Stimulated activated CD4-positive, alpha-beta T cell treated with anti-CD3 and anti-CD28 coated beads, Interleukin-1b, Interleukin-23, amount 100 ng/mL, for 48 hours (primary cell): ENCODE measurements at places on chromosomes 1 and 21.

DNA sequence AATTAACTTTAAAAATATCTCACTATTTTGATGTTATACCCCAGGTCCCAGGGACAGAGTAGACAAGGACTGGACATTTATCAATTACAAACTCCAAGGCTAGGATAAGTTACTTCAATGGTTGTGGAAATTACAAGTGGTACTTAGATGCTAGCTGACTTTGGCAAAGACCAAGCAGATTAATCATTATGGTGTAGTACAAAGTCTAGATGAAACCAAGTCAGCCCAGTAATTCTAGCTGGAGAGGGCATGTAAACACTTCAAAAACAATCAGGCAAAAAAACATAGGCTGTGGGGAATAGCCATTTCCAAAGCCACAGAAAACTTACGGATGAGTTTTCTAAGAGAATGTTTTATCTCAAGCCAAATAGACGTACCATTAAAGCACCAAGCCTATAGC is 124.5 kb downstream of the TSEN15 start:
- DNase-seq = no peak

GRCh38 chr21:16418642-16419041 is 688.9 kb downstream of the USP25 start:
- DNase-seq = no peak

- DNase-seq = no peak
These were observed 31.0 kb upstream of the MTMR11 start for GRCh38 chr1:149967646-149968045.

DNA sequence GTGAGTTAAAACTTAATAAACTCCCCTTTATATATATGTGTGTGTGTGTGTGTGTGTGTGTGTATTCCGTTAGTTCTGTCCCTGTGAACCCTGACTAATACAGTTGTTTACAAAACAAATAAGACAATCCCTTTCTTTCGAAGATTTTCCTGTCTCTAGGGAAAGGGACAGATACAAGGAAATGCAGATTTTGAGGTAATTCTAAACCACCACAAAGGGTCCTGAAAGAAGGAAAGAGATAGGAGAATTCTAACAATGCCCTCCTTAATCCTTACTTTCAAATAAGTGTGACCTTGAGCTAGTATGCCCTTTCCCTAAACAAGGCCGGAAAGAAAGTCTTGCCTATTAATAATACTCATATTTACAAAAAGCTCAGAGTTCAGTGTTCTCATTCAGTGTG is 164.8 kb upstream of the COL11A1 start:
- DNase-seq = no peak

DNA sequence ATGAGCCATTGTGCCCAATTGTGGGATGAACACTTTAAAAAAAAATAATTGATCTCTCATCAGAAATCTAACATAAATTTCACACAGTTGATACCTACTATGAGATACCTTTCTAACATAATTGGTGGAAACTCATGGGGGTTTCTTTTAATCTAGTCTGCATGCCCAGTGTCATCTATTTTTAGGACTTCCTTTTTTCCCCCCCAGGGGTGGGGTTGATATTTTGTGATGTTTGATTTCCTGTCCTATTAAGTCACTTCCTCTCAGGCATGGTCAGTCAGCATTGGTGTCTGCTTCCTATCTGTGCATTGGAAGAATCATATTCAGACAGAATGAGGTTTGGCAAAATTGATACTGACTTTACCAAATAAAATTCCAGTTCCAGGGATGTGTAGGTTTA is 21.5 kb downstream of the NFYC start:
- DNase-seq = no peak

- DNase-seq = no peak
These were observed 23.1 kb downstream of the SOD1 start for GRCh38 chr21:31682620-31683019.

DNA sequence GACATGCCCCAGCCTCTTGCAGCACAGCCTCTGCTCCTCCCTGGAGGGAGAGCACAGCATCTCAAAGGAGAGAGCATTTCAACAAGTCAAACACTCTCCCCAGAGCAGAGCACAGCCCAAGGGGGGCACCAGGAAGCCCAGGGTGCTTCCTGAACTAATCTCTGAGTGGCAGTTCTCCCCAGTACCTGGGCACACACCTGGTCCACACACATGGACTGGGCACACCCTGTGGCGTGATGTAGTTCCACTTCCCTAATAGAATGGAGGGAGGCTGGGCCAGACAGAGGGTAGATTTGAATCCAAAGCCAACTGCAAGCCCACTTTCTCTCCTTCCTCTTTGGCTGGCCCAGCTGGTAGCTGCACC is 55.5 kb downstream of the CD46 start:
- DNase-seq = no peak

GRCh38 chr1:216173376-216173995 is 249.8 kb downstream of the USH2A start:
- DNase-seq = no peak

GRCh38 chr1:154474802-154475201 is 27.2 kb upstream of the TDRD10 start:
- no peak for DNase-seq

DNA sequence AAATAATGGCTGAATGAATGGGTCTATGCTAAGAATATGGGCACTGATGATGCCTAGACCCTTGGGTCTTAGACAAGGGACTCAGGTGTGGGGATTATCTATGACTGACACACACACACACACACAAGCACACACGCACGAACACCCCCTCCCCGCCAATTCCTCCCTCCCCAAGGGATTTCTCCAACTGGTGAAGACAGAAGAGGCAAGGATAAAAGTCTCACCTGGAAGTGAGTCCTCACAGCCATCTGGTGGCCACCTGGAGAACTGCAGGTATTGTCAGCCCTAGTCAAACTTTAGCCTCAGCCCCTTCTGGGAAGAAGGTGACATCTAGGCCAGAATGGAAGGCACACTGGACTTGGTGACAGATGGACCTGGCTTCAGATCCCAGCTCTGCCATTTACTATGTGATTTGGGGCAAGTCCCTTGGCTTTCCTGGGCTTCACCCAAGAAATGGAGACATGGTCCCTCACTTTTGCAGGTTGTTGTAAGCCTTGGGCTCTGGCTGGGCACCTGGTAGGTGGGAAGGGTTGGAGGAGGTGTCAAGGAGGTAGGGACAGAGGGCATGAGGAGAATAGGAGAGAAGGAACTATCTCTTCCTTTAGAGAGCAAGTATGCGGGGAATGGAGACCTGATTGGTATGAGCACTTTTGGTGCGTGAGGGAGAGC is 4.0 kb upstream of the GPR3 start:
- peak; percentile 68 for DNase-seq

GRCh38 chr1:152580433-152580832 is at the start of gene LCE3D:
Gene LCE3D, minus strand, starts transcription at chr1:152580516. Its CDS starts 580 bp downstream, at chr1:152579936.
- no peak for DNase-seq

DNA sequence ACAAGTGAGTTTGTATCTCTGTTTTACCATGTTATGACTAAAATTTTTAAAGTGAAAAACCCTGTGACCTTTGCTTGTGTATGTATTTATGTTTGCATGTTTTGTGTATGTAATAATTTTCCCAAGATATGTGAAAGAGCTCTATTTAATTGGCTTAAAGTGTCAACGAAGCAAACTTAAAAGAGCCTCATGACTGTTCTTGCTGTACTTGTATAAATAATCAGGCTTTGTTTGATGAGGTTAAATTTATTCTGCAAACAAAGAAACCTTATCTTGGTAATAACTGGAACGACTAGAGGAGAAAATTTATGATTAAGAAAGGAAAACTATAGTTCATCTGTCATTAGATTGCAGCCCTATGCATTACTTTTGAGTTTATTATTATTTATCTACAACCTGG is 6.6 kb downstream of the GBP7 start:
- DNase-seq = no peak

- no peak for DNase-seq
These were observed 21.8 kb downstream of the TGFBR3 start for GRCh38 chr1:91864017-91864700.

- no peak for DNase-seq
These were observed 1331.7 kb downstream of the MRPL39 start for GRCh38 chr21:24275616-24276015.

GRCh38 chr21:44486302-44486701 is 31.0 kb downstream of the LRRC3 start:
- no peak for DNase-seq

- no peak for DNase-seq
These were observed 15.6 kb upstream of the FMOD start for GRCh38 chr1:203366476-203366875.

- DNase-seq = no peak
These were observed 30.3 kb downstream of the WNT4 start for GRCh38 chr1:22112554-22112953.

- no peak for DNase-seq
These were observed 66.8 kb upstream of the PRRC2C start for GRCh38 chr1:171418546-171418945.

DNA sequence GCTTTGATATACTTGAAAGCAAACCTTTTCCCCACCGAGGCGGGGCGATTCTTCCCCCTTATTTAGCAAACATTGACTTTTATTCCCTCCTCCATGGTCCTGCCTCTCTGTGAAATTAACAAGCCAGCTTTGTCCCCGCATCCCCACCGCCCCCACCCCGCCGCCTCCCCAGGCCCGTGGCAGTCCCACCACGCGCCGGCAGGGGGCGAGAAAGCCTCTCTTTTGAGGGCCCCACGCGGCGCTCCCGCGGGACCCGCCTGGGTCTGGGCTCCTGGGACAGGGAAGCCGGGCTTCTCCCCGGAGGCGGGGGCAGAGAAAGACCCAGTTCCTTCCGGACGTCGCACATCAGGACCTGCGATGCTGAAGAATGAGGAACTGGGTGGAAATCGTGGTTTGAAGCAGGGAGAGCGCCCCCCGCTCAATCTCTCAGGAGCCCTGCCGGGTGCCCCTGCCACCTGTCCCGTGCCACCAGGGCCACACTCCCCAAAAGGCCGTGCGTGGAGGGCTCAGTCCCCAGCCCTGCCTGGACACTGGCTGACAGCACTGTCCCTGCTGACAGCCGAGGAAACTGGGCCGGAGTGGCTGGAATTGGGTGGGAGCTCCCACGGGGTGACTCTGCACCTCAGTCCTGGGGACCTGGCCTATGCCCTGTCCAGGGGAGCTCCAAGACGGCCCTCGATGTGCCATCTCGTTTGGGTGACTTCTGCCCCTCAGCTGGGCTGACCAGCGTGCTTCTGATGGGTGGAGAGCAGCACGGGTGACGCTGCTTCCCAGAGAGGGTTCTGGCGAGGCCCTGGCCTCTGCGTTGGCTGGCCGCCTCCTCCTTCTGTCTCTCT is 8.6 kb upstream of the ACTRT2 start:
- peak; percentile 35 for DNase-seq

DNA sequence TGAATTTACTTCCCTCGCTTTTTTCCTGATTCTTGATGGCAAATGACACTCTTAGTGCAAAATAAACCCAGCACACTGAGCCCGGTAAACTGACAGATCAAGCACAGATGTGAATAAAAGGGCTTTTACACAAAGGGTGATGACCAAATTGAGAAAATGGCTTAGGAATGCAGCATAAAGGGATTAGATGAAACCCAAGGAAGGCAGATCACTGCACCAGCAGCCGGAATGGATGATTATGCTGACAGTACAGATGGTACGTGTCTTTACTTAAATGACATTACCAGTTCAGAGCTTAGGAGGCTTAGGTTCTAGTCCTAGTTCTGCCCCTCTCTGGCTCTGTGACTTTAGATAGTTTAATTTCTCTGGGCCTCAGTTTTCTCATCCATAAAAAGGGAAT is 12.0 kb downstream of the PKP1 start:
- no peak for DNase-seq

- no peak for DNase-seq
These were observed 83.6 kb downstream of the ST6GALNAC3 start for GRCh38 chr1:76158126-76158525.

DNA sequence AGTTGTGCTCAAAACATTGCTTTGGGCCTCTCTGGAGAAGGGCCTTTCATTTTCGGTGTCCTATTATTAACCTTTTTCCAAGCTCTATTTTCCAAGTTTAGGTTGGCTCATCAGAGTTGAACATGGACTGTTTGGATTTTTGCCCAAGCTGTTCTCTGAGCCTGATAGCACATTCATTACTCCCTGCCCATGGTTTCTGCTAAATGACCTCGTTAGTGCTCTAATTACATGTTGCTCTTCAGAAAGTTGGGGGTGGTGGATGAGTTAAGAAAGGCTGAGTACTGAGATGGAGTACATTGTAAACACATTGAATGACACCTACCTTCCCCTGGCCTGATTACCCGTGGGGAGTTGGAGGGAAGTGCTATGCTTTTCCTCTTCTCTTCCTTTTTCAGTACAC is 38.9 kb downstream of the LMO4 start:
- DNase-seq = no peak

GRCh38 chr1:236168716-236169429 is 26.5 kb downstream of the GPR137B start:
- DNase-seq = peak; percentile 41

- DNase-seq = no peak
These were observed 110.7 kb downstream of the SLC25A24 start for GRCh38 chr1:108089477-108089876.

- DNase-seq = no peak
These were observed 203.2 kb downstream of the HIVEP3 start for GRCh38 chr1:41715441-41716095.

DNA sequence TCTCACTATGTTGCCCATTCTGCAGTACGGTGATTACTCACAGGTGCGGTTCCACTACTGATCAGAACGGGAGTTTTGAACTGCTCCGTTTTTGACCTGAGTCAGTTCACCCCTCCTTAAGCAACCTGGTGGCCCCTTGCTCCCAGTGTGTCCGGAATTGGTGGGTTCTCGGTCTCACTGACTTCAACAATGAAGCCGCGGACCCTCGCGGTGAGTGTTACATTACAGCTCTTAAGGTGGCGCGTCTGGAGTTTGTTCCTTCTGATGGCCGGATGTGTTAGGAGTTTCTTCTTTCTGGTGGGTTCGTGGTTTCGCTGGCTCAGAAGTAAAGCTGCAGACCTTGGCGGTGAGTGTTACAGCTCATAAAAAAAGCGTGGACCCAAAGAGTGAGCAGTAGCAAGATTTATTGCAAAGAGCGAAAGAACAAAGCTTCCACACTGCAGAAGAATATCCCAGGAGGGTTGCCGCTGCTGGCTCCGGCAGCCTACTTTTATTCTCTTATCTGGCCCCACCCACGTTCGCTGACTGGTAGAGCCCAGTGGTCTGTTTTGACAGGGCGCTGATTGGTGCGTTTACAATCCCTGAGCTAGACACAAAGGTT is 17.6 kb upstream of the PARP1 start:
- DNase-seq = peak; percentile 46

- no peak for DNase-seq
These were observed 733 bp downstream of the TMEM35B start for GRCh38 chr1:34984435-34984792.

- DNase-seq = no peak
These were observed 423 bp downstream of the URB1 start for GRCh38 chr21:32392299-32392879.

- no peak for DNase-seq
These were observed 5.2 kb upstream of the FTCD start for GRCh38 chr21:46160657-46160906.

DNA sequence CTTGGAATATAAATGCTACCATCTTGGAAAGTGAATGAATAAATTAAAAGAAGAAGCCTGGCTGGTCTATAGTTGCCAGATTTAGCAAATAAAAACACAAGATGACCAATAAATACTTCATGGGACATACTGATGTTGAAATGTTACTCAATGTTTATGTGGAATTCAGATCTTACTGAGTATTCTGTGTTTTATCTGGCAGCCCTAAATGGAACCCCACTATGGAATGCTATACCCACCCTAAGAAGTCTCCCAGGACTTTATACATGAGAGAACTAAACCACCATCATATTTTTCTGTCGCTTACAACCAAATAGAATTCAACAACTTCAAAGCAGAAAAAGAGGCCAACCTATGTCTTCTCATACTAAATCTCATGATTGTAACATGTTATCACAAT is 177.6 kb upstream of the HMCN1 start:
- no peak for DNase-seq
